ENCODE measurements at places on chromosomes 1 and 21.

DNA sequence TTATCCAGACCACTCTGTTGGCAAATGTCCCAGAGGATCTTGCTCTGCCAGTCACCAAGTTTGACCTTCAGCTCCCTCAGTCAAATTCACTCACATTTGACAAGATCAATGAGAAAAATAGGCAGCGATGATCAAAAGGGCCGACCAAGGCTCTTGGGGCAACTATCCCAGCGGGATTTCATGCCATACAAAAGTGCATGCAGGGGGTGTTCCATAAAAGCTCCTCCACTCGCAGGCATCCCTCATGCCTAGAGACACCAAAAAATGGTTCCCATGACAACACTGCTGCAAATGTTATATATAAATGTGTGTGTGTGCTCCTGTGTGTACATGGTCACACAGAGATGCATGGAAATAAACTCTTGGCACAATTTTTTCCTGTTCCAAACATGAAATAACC lies 16.2 kb upstream of the EIF4G3 start:
- DNase-seq: no peak

DNA sequence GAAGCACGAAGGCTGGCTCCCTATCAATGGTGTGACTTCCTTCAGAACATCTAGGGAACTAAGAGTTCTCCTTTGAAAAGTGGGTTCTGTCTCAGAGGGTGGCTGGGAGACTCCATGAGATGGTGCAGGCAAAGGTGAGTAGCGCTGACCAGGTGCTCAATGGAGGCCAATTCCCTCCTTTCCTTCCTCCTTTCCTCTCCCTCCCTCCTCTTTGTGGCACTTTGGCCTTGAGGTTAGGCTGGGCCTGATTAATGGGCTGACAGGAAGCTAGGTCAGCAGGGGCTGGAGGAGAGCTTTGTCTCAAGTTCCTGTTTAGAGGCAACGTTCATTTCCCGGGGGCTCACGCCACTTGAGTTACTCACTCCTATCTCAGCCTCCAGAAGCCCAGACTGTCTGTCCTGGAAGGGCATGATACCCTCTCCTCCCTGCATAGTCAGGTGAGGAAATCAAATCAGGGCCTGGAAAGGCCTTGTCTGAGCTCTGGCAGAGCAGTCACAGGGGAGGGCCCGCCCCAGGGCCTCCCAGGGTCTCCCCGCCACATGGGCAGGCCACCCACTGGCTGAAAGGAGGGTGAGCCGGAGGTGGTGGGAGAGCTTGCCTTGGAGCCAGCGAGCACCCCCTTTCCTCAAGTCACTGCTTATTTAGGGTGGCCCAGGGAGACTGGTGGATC lies 58.4 kb upstream of the SSBP3 start:
- DNase-seq: no peak

DNA sequence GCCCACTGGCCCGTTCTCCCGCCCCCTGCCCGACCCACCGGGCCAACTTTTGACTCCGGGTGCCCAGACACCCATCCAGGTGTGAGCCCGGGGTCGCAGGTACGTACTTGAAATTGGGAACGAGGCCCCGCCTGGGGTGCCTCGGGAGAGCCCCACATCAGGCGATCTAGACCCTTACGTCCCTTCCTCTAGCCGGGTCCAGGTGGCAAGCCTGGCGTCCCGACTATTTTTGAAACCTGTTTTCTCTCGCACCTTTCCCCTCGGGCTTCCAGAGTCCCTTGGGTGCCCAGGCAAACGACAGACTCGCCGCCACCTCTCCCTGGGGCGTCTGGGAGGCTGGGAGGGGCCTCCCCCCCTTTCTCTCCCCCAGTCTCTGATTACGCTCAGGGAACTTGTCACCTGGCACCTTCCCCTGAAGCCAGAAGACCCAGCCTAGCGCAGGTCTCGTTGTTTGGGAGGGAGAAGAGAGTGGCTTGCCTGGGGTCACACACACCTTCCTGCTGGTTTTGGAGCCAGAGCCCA lies 898 bp downstream of the LDLRAP1 start:
- no peak for DNase-seq

- no peak for DNase-seq
Observed at GRCh38 chr1:181475580-181475979, 7.7 kb upstream of the CACNA1E start.

DNA sequence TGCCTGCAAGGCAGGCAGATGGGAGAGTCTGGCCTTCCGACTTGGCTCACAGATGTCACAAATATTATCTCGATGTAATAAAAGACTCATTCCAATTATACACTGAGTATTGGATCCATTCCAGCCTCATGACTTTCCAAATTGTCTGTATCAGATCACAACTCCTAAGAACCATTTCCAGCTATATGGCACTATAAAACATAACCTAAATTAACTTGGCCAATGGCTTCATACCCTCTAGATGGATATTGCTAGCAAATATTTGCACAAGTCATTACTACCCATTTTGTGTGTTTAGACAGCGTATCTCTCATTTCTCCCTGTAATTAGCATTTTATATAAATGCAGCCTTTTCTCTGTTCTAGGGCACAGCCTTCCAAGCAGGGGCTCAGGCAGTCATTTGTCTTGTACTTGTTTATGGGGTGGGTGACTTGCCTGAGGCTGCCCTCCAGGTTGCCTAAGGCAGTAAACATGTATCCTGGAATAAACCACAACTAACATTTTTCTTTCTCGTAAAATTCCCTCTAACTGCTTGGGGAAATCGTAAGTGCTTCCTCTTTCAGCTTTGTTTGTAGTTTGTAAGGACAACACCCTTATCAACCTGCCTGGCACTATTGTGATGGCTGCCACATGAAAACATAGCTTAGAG lies 70.6 kb upstream of the KCNJ6 start:
- no peak for DNase-seq

- no peak for DNase-seq
Observed at GRCh38 chr1:77253211-77253610, 28.6 kb upstream of the AK5 start.

DNA sequence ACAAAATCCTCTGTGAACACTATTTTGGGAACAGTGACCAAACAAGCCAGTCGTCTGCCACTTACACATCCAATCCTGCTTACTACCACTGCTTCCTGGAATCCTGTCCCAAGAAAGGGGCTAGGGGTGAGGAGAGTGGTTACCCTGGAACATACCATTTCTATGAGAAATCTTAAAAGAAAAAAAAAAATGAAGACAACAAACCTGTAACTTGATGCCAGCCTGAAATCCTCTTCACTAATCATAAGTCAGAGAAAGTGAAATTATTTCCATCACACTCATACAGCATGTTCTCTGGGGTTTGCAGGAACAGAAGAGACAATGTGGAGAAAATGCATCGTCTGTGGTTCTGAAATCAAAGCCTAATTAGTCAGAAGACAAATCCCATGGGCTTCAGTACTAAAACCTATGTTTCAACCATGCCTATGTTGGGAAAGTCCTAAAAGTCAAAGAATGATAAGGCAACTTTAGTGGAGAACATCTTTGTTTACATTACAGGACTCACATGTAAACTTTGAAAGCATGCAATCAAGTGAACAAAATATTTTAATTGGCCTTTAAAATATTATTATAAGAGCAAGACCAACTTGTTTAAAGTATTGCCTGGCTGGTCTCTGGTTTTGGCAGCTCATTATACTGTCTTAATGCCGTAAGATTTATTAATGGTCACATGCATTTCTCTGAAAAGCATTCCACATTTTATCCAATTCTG lies 220.7 kb downstream of the LTN1 start:
- DNase-seq: no peak

DNA sequence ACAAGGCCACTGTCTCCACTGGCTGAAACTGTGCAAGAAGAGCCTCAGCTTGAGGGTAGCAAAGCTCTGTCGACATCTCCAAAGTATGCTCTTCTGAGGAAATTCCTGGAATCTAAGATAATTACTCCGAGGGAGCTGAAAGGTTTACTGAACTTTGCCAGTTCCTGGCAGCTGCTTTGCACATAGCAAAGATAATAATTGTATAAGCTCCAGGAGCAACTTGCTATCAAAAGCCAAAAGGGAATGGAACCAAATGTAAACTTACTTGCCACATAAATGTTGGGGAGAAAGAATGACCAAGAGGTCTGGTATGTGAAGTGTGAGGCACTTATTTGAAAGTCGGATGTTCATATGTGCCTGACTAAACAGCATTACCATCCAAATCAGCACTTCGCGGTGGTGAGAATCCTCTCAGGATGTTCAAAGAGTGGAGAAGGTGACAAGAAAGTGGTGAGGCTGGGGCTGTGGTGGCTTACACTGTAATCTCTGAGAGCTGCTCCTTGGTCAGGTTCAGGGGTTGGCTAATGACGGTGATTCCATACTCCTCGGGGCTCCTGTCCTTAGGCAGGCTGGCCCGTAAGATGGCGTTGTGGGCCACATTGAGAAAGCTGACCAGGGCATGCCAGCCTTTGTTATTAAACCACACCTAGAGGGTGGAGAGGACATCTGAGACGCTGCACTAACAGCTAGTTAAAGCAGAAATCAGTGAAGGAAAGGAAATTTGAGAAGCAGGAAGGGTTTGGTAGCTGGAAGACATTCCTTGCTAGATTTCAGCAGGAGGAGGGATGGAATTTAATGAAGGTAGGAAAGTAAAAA lies 100.0 kb downstream of the ABCA4 start:
- DNase-seq: no peak
